ENCODE measurements at places on chromosomes 1 and 21.

DNA sequence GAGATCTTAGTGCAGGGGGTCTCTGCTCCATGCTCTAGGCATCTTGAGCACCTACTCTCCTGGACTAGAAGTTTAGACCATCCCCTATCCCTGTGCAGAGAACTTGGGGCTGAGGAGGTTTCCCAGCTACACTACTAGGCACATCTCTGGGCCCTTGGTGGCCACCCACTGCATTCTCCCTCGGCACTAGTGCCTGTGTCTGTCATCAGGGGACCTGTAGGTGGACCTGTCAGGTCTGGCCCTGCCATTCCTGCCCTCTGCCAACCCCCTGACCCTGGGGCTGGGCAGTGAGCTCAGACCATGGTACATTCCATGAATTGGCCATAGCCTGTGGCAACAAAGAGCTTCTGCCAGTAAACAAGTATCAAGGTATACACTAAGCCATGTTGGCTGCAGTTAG lies 269.1 kb downstream of the AKT3 start:
- no peak for DNase-seq

- DNase-seq: no peak
These were observed 245 bp upstream of the TMEM269 start for GRCh38 chr1:42784547-42784945.

GRCh38 chr1:198165927-198166647 lies 9.3 kb downstream of the NEK7 start:
- DNase-seq: no peak

GRCh38 chr1:233478611-233479010 lies 135.3 kb upstream of the KCNK1 start:
- no peak for DNase-seq

DNA sequence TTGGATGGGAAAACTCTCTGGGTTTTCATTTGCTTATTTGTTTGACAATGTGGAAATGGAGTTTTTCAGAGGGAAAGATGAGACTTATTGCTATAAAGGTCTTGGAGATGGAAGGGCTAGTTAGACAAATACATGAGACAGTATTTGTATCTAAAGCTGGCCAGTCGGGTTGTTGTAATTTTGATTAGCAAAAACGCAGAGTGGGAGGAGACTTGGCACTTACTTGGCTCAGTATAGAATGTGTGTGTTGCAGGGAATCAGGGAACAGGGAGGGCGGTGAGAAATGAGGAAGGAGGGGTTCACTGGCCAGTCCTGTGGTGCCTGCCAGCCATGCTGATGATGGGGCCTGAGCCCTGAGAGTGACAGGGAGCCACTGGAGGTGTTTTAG lies 6.0 kb upstream of the FOXE3 start:
- DNase-seq: no peak

Measured in hypothalamus (tissue), 51 donors.